ENCODE measurements at places on chromosomes 2 and 18. TPM values are rescaled to one million over a fixed set of nuclear protein-coding genes. Genes with fewer than 3 reads are reported as not detected.
A peak's percentile ranks its signal among the peaks of the same experiment; 100 is the strongest.

GRCh38 chr2:6723865-6724604, 141.7 kb downstream of the CMPK2 start:
- DNase-seq: no peak

The SERPINB4 gene
- total RNA-seq: not detected

The NOL4 gene
- total RNA-seq: not detected

DNA sequence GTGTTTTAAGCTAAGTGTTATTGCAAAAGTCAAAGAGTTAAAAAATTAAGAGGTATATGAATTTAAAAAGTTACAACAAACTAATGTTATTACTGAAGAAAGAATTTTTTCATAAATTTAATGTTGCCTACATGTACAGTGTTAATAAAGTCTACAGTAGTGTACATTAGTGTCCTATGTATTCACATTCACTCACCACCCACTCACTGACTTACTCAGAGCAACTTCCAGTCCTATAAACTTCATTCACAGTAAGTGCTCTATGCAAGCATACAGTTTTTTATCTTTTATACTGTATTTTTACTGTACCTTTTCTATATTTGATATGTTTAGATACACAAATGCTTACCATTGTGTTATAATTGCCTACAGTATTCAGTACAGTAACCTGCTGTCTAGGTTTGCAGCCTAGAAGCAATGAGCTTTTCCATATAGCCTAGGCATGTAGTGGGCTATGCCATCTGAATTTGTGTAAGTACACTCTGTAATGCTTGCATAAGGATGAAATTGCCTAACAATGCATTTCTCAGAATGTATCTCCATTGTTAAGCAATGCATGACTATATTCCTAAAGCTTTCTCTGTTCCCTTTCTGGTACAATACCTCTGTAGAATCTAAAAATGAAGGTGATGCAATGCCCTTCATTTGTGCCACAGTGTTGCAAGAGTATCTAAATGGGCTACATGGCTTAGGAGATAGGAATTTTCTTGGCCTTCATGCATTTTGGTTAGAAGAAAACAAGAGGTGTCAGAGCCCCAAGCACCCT, 370.8 kb upstream of the NT5C1B start:
- DNase-seq: no peak

DNA sequence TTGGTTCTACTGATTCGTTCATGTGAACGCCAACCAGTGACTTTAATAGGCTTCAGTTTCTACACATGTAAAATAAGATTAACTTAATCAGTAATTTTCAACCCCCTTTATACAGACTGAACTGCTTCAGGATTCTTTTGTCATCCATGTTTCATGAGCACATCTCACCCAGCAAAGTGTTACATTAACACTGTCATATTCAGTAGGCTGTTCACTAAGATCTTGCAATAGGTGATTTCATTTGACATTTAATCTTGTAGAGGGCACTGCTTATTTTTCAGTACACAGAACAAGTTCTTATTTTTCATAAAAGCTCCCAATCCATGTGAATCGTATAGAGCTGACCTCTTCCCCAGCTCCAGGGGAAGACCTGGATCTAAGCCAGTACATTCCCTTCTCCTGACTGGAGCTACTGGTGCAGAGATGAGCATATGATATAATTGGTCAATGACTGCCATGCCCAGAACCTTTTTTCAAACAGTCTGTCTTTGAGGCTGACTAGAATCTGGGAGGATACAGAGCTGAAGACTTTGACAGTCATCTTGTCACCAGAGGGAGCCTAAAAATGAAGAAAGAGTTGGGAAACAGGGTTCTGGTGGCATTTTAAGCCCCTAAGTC, 72.2 kb upstream of the CHRNA1 start:
- DNase-seq: no peak

DNA sequence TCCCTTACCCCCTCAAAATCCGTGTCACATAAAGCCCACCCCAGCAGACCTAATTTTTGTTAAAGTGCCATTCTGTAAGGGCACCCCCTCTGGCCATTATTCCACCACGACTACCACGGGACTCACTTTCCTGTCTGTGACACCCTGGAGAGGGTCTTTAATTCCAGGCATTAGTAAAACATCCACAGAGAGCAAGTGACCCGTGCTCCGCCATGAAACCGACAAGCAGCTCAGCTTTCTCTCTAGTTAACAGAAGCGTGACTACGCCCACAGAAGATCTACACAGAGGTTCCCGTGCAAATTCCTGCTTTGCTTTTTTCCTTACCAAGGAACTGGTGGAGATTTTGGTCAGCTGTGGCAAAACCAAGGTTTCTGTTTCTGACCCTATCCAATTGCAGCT, 4.4 kb downstream of the SIGLEC15 start:
- DNase-seq: no peak

- DNase-seq: no peak
Measured at GRCh38 chr18:3870914-3871313, 420.9 kb downstream of the TGIF1 start.

DNA sequence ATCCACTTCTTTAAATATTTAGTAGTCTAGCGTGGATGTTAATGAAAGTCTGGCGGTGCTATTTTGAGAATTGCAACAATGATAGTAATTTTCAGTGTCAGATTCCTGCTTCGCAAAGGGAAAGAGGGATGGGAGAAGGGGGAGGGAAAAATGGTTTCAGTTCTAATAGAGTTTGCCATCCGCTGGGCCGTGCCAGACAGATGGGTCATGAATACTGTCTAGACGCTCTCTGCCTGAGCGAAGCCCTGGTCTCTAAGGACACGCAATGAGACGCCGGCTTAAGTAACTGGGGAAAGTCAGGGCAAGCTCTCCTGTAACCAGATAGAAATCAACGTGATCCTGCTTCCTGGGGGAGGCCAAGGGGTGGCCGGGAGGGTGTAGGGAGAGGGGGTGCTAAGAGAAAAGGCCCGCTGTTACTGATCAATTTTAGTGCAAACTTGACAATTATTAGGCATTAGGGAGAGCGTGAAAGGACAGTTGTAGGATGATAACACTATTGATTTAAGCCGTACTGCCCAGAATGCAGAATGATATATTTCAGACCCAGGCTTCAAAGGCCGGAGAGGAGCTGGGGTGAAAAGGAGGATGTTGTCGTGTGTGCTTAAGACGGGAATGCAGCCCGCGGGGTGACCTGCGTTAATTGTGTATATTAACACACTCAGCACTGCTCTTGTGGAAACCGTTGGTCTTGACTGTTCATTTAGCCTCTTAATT, 229.2 kb downstream of the LDLRAD4 start:
- no peak for DNase-seq

DNA sequence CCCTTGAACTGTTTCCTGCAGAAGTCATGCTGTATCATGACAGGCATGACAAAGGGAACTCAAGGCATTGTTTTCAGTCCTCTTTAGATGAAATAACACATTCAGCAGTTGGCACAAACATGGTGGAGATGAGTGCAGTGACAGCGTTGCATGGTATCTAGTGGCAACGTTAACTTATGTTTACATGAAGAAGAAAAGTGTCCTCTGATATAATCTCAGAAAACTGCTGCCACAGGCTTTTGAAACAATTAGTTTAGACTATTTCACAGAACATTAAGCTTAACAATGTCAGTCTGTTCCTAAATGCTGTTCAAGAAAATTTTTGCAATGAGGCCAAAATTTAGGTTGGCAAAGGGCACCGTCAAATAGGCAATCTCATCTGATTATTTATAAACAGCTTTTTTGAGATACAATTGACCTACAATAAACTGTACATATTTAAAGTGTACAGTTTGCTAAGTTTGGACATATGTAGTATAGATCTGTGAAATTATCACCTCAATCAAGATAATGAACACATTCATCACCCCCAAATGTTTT, 64.7 kb downstream of the LYPD6B start:
- DNase-seq: no peak

The OTOF gene
- total RNA-seq: 1.9 TPM

DNA sequence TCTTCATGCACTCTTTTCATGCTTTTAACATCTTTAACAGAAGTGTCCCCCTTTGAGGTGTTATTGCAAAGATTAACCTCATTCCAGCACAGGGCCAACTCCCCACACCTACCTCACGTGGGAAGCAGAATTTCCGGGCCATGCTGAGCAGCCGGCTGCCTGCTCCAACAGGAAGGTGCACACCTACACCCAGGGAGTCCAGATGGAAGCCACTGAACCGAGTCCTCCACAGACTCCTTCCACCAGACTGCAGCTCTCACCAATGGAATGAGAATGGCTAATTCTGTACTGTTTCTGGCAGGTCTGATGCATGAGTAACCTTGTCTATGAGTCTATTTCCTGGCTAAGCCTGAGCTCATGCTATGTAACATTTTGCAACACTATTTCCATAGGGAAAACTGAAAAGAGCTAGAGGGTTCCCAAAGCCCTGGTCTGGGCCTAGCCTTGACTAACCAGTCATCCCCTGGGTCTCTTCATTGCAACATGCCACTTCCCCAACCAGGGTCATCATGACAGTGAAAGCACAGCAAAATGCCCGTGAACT, 11.0 kb downstream of the ERFE start:
- no peak for DNase-seq

- DNase-seq: peak; percentile 66
Measured at GRCh38 chr18:62523631-62524439, 1.0 kb downstream of the ZCCHC2 start.

The CCDC138 gene
- 9.1 TPM for total RNA-seq

DNA sequence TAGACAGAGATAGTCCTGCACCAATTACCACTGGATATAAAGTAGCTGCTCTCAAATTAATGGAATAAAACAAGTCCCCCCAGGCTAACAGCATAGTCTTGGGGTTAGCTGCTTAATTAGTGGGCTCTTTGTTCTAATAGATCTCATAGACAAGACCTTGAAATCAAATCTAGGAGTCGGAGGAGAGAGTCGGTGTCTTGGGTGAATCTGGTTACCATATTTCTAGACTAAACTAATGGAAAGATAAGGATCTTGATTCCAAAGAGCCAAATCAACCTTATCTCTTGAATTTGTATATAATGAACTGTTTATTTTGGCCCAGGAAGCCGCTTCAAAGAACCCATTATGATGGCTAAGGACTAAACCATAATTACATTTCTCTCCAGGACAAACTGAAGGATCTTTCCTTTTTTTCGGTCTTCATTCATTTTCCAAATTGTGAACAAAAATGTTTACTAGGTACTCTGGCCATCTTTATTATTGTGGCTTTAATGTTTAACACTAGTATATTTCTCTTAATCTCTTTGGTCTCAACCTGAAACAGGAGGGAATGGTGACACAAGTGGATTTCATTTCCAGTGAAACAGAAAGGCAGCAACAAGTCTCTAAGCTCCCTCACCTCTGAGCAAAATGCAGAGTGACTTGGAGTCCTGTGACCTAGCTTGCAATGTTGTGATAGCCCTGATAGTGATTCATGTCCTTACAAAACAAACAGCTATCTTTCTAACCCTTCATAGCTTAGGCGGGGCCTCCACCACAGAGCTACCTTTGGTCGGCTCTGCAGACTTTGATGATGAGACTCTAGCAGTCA, 137.9 kb upstream of the PARD3B start:
- DNase-seq: no peak

DNA sequence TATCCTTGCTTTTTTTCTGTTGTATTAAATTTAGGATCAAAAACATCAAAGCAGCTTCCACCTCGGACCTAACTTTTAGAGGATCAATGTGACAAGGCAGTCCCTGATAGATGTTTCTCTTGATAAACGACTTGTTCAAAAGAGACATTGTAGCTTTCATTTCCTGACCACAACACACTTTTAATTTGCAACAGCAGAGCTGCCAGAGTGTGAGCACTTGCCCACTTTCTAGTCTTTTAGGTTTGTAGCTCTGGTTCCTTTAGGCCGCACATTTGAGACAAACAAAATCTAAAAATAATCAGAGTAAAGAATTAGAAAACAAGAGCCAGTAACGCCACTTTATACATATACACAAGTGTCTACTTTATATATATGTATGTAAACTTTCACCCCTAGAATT, 3.1 kb downstream of the FIGN start:
- no peak for DNase-seq

DNA sequence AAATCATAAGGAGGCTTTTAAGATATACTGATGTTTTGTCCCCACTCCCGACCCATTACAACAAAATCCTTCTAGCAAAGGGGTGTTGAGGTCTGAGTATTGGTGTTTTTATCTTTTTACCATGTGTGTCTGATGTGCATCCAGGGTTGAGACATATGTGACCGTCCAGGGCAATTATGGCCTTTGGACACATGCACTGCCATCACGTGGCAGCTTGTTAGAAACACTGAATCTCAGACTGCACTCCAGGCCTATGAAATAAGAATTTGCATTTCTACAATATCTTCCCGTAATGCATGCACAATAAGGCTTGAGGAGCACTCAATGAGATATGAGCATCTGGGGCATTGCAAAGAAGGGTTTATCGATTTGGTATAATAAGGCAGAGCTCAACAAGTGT, 235.1 kb upstream of the ZNF804A start:
- DNase-seq: no peak

The ST8SIA3 gene
- not detected for total RNA-seq

GRCh38 chr2:179302764-179303571, 38.3 kb upstream of the SESTD1 start:
- no peak for DNase-seq

Data from activated CD4-positive, alpha-beta memory T cell treated with anti-CD3 and anti-CD28 coated beads for 36 hours (primary cell).